Bronchial epithelial cell (primary cell): ENCODE measurements at places on chromosomes 16 and 17.

GRCh38 chr16:14181371-14182050 is 110.4 kb downstream of the MRTFB start:
- peak; percentile 93 for DNase-seq

- peak; percentile 35 for DNase-seq
Observed at GRCh38 chr16:31875112-31875803, 1.7 kb downstream of the ZNF267 start.

GRCh38 chr17:21235921-21236320 is 17.3 kb downstream of the NATD1 start:
- no peak for DNase-seq

GRCh38 chr17:7809086-7809790 is 24.8 kb upstream of the KDM6B start:
- DNase-seq = peak; percentile 90

- no peak for DNase-seq
Observed at GRCh38 chr16:1929105-1929504, 10.9 kb upstream of the HS3ST6 start.

DNA sequence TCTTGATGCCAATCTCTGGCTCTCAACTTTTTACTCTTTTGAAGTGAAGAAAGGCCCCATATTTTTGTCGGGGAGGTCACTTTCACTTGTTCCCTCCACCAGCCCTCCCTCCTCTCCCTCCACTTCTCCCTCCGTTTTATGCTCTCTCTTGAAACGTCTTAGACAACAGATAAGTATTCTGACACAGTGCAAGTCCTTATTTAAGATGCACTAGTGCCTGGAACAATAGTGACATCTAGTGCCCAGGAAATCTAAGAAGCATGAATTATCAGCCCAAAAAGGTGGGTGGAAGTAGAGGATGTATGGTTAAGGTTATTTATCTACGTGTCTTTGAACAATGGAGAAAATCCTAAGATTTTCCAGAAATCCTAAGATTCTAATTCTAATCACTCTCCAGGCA is 17.9 kb downstream of the PSME3IP1 start:
- peak; percentile 77 for DNase-seq

DNA sequence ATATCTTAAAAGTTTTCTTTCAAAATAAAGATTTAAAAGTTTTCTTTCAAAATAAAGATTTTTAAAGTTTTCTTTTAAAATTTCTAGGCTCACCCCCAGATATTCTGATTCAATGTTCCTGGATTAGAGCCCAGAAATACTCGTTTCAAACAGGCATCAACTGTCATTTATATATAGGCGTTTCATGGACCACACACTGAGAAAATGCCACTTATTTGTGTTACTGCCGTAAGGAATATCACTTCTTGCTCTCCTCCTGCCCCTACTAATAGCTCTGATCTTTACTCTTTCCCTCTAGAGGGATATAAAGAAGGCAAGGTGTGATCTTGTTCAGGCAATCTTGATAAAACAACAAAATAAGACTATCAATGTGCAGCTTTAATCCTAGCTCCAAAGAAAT is 1324.1 kb downstream of the CDH8 start:
- DNase-seq = no peak

GRCh38 chr17:51000835-51001638 is 119.6 kb downstream of the SPAG9 start:
- peak; percentile 64 for DNase-seq

DNA sequence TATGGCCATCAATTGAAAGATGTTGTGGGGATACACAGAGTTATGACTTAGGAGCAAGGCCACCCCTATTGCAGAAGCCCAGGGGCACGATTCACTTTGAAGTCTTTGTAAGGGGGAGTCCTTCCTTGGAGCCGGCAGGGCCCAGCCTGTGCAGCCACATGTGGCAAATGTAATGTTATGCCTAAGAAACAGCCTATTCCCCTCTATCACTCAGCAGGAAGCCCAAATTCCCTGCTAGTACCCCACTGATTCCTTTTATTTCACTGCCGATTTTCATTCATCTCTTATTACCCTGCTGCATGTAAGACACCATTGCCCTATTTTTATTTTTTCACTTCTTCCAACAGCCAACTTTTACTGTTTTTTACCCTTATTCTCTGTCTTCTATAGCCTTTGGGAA is 233.2 kb downstream of the PMP22 start:
- no peak for DNase-seq

GRCh38 chr16:79770244-79771064 is 169.9 kb upstream of the MAF start:
- DNase-seq = peak; percentile 75

DNA sequence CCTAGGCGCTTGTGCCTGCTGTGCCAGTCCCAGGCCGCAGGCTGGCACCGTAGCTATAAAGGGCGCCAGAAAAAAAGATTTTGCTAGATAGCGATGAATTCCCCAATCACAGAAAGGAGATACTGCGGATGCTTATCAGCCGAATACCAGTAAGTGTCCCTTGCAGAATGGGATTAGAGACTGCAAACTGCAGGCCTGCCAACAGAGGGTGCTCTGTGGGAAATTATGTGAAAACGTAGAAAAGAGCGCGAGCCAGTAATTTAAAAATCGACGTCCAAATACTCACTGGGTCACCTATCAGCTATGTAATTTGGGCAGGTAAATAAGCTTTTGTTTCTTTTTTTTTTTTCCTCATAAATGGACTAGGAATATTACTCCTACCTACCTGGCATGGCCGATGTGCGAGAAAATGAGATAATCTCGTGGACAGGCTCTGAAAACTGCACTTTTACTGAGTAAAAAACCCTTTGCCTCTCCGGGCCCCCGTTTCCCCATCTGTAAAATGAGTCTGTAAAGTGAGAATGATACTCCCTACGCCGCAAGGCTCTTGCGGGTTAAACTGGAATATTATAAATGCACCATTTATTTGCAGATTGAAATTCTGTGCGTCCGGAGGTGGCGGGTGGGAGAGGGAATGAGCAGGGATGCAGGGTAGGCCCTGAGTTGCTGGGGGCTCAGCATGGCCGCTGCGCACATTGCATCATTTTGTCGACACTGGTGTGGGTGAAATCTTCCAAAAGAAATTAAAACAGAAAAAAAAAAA is 1.2 kb upstream of the COG1 start:
- DNase-seq = peak; percentile 69
